ENCODE measurements at places on chromosomes 16 and 17.

- DNase-seq = no peak
Measured at GRCh38 chr17:17922070-17922614, 50.1 kb downstream of the TOM1L2 start.

- no peak for DNase-seq
Measured at GRCh38 chr16:76210157-76210556, 67.0 kb upstream of the CNTNAP4 start.

GRCh38 chr16:87845807-87846619 is 23.3 kb downstream of the SLC7A5 start:
- no peak for DNase-seq

DNA sequence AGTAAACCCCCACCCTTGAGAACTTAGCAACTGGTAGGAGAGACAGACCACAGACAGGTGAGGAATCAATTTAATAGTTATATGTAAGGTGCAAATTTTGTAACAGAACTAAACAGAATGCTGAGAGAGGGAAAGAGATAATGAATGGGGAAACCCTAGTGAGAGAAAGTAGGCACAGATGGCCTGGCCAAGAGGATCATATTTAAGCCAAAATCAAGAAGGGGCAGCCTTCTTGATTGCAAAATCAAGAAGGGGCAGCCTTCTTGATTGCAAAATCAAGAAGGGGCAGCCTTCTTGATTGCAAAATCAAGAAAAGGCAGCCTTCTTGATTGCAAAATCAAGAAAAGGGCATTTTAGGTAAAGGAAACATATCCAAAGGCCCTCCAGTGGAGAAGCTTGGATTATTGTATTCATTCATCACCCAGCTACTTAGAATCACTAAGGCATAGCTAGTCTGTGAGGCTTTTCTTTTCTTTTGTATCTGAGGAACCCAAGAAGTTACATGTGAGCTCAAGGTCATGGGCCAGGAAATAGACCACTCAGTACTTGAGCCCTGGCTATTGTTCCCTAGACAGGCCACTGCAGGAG is 190.6 kb downstream of the CYLD start:
- peak; percentile 48 for DNase-seq

GRCh38 chr16:76114681-76115080 is 162.5 kb upstream of the CNTNAP4 start:
- peak; percentile 71 for DNase-seq

All from NB4 (cell line).